Stimulated activated effector memory CD8-positive, alpha-beta T cell treated with anti-CD3 and anti-CD28 coated beads, Interleukin-12 subunit alpha, Interleukin-12 subunit beta, amount 100 ng/mL, for 72 hours (primary cell): ENCODE measurements at places on chromosomes 2 and 18.

DNA sequence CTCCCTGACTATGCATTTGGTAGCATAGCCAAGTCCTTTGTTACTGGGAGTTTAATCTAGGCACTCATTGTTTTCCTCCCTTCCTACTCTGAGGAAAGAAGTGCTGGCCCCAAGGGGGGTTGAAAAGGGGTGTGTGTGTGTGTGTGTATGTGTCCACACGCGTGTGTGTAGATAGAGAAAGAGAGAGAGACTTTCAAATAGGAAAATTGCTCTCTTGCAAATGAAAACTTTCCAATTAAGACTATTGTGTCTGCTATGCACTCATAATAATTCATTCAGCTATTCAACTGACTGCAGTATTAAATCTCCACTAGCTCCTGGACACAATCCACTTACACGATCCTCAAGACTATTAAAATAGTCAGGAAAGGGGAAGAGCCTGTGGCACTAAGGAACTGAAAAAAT lies 92.9 kb upstream of the CSRNP3 start:
- DNase-seq = no peak

GRCh38 chr2:99651930-99652670 lies 162.3 kb upstream of the REV1 start:
- no peak for DNase-seq

- DNase-seq = no peak
These were observed 53.8 kb downstream of the STAT1 start for GRCh38 chr2:190959911-190960788.

DNA sequence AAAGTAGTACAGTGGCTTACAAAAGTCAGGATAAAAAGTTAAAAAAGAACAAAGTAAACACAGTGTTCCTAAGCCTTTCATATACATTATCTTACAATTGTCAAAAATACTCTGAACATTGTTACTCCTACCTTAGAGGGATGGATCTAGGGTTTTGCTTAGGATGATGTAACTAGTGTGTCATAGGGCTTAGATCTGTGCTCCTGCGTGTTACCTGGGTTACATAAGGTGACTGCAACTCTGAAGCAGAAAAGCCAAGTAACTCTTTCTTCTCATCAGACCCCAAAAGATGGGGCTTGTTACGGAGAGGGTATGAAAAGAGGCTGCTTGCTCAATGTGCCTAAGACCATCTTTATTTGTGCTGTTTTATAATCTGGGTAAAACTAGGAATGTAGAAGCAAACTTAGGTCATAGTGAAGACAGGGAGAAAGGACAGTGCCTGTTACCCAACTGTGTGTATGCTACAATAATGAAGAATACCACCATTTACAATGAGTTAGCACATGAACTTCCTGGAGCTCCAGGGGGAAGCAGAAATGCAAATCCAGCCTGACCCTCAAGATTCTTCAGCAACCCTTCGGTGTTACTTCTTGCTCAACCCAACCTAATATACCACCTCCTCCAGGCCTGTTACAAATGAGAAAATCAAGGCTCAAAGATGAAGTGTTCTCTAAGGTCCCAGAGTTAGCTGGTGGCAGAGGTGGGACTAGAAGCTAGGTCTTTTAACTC lies 42.0 kb upstream of the STK17B start:
- DNase-seq = no peak

- DNase-seq = no peak
These were observed 23.3 kb upstream of the MAPRE3 start for GRCh38 chr2:26946841-26947784.

GRCh38 chr2:68721482-68722101 lies 13.0 kb upstream of the ARHGAP25 start:
- DNase-seq = no peak

DNA sequence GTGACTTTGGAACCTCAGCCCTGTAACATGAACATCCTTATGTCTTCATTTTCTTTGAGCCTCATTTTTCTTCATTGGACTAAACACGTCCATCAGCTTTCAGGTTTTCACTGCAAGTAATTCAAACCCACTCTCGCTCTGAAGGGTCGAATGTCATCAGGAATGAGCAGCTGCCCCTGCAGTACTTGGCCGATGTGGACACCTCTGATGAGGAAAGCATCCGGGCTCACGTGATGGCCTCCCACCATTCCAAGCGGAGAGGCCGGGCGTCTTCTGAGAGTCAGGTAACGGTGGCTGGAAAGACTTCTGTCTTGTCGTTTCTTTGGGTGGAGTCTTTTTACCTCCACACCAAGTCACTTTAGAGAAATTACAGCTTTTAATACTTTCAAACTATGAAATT lies 39.1 kb upstream of the PRLH start:
- no peak for DNase-seq

DNA sequence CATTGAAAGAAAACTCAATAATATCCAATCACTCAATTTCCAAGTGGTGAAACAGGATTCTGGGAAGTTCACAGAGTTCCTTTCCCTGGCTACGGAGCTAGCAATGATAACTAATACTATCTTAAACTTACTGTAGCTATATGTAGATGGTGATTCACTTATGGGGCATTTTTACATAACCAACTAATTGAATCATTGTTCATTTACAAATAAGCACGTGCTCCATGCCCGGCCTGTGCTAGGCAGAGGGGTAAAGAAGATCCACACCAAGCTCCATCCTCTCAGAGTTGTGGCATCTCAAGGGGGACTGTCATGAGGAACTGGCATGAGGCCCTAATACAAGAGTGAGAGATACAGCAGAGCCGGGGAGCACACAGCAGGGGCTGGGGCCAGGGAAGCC lies 176.3 kb downstream of the ANKRD30B start:
- no peak for DNase-seq

- DNase-seq = no peak
These were observed 87.1 kb downstream of the PARD3B start for GRCh38 chr2:204632410-204632809.

DNA sequence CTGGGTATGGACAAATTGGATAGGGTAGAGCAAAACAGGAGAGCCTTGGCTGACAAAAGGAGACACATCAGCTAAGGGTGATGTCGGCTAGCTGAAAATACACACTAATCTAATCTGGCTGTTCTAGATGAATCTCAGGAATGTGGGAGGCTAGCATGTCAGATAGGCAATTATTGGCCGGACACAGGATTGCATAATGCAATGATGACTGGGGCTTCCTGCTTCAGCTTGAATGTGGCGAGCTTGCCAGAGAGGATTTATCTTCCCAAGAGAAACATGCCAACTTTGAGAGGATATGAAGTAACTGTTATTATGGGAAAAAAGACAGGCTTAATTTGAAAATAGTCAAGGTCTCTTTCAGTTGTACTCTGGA lies 102.4 kb downstream of the TRIB2 start:
- no peak for DNase-seq

DNA sequence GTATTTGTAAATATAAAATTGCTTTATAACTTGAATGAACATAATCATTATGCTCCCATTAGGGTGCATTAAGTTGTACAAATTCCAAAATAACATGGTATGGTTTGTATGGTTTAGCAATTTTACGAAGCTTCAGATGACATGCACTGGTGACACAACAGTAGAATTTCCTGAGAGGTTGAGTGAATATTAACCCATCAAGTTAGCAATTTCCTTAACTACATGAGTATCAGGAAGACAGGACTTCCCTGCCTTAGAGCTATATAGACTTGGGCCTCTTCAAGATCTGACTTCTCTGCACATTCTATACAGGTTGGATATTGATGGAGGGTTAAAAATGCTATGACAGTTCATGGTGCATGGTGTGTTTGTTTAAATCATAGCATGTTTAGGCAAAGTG lies 60.2 kb downstream of the ZC3H6 start:
- DNase-seq = no peak

DNA sequence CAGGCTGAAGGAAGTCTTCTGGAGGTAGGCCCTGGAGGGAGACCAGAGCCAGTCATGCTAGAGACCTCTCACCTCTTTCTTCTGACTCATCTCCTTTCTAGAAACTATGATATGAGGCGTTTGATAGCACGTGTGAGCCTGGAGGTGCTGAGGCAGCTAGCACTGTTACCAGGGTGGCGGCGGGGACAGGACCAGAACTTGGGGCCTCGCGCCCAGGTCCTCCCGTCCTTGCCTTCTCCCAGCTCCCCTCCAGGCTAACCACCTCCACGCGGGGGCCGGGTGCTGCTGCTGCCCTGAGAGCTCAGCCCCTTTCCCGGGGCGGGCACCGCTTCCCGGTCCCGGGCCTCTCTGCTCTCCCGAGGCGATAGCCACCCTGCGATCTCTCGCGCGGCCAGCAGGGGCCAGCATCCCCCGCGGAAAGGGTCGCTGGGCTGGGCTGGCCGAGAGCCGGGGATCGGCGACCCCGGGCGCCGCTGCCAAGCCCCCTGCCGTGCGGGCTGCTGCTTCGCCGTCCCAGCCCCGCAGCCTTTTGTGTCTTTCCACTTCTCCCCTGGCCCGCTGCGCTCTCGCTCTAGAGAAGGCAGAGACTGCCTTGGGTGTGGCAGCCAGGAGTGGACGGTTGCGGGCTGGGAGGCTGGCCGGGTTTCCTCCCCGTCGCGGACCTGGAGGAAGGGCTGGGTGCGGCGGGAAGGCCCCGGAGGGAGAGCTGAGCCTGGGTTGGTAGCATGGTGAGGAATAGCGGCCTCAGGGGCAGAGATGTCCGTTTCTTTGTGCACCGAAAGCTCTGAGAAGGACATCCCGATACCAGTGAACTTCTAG lies 49.1 kb downstream of the TMEM17 start:
- DNase-seq = peak; percentile 86

DNA sequence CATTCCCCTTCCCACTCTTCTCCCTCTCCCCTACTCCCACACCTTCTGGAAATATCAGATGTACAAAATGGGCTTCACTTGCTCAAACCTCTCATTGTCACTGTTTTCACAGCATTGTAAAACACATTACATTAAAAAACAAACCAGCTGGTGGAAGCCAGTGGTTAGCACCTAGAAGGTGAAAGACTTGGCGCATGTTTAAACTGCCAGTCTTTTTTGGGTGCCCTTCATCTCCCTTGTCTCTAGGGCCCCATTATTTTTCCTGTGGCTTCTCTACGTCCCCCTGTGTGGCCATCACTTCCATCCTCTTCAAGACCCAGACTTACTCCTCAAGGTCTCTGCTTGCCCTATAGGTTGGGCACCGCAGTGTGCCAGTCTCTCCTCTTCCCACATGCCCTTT lies 34.9 kb downstream of the MGAT5 start:
- no peak for DNase-seq

GRCh38 chr2:54855434-54855833 lies 132.0 kb downstream of the EML6 start:
- no peak for DNase-seq

DNA sequence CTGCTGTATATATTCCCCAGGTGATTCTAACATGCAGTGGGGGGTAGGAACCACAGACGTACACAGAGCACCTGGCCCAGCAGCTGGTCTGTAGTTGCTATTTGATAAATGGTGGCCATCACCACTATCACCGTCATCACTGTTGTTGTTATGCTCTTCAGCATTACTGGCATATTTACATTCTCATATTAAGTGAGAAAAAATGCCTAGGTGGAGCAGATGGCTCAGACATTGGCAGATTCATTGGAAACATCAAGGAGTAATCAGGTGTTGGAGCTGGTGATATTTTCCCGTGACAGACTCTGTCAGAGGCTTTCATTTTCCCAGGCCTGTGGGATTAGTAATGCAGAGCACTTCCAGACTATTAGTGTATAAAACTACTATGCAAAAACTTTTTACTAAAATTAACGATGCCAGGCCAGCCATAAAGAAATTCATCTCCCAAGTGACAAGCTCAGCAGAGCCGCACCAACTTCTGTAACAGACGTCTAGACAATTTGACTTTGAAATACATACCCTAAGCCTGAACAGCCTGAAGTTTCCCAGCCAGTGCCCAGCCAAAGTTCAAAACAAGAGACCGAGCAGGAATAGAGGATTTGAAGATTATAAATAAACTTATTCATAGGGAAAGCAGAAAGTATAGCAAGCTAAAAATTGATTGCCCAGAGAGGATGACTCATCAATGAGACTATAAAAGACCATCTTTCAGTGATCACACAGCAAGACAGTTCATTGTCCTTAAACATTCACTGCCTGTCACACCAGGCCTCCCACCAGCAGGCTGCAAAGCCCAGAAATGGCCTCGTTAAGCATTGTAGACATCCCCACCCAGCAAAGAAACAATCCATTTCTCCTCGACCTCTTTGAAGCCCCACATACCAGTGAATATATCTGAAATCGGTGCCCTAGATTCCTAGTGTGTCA lies 247.4 kb upstream of the CHAC2 start:
- DNase-seq = no peak

DNA sequence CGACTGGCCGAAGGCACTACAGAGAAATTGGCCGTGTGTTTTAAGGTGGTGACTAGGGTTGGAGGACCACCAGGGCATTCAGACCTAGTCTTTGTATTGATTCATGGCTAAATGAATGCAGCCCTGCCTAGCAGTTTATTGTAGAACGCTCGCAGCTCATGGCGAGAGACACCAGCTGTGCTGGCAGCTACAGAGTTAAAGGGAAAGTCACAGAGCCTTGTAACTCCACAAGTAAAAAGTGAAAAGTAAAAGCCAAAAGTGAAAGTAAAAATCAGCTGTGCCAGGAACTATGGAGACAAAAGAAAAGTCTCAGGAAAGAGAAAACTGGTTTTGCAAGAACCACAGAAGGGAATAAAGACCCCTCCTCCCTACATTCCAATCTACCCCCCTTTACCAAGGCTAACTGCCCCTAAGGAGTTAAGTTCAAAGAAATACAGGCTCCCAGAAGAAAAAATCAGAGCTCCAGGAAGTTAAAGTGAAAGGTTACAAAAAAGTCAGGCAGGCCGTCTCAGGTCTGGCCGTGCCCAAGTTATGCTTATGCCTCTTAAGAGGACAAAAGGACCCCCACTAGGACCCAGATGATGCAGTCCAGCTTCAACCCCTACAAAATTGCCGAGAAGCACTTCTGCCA lies 46.4 kb upstream of the SELENOI start:
- no peak for DNase-seq

- no peak for DNase-seq
These were observed 2.2 kb upstream of the IL1RN start for GRCh38 chr2:113124984-113125855.

DNA sequence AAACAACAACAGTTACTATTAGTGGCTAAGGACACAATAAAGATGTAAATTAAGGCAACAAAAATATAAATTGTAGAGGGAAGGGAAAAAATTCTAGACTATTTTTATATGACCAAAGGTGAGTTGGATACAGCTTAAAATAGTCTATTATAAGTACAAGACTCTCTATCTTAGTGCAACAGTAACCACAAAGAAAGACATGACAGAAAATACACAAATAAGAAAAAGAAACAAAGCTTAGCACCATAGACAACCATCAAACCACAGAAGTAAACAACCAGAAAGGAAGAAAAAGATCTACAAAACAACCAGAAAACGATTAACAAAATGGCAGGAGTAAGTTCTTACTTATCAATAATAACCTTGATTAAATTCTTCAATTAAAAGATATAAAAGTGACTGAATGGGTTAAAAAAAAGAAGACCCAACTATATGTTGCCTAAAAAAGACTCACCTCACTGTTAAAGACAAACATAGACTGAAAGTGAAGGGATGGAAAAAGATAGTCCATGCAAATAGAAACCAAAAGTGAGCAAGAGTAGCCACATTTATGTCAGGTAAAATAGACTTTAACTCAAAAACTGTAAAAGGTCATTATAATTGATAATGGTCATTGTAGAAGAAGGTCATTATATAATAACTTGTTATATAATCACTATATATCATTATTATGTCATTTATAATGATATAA lies 62.5 kb downstream of the USP40 start:
- no peak for DNase-seq
